DMS79 (cell line): ENCODE measurements at places on chromosomes 5 and 9.
A peak's percentile ranks its signal among the peaks of the same experiment; 100 is the strongest.

DNA sequence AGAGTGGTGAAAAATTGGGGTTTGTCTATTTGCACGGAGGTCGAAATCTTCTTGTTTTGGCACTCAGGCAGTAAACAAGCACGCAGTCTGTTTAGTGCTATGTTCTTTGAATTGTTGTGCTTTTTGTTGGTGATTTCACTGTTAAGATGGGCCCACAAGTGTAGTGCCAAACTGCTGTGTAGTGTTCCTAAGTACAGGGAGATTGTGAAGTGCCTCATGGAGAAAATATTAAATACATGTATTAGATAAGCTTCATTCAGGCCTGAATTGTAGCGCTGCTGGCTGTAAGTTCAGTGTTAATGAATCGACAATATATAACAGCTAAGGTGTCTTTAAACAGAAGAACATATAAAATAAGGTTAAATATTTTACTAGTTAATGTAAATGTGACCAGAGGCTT is 17.3 kb downstream of the SREK1 start:
- no peak for DNase-seq

GRCh38 chr9:8890695-8891094 is 1091.1 kb upstream of the DMAC1 start:
- DNase-seq, result no peak

- no peak for DNase-seq
These were observed 51.8 kb upstream of the RAPGEF1 start for GRCh38 chr9:131791542-131792254.

GRCh38 chr9:111961009-111961408 is 64.4 kb downstream of the UGCG start:
- peak; percentile 18 for DNase-seq

GRCh38 chr5:109099081-109099480 is 310.7 kb downstream of the PJA2 start:
- DNase-seq, result no peak

DNA sequence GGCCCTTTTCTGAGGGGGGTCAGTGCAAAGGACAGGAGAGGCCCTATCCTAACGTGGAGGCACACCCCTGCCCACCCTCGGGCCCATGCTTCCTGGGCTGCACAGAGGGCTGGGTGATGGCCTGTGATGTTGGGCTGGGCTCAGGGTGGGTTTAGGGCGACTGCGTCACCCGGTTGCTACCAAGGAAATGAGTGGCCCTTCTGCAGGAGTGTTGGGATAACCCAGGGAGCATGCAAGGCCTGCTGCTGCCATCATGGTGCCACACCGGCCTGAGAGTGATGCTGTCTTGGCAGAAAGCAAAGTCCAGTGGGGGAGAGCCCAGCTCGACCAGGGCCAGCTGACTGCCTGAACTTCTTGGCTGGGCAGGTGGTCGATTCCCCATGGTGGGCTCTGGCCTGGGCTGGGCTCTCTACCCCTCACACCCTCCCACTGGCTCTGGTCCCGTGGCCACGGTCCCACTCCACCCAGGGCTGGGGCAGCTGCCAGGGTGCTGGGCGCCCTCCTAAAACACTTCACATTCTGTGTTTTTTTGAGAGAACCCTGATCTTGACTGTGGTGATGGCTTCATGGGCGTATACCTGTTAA is 21.5 kb upstream of the MRNIP start:
- DNase-seq, result no peak
